ENCODE measurements at places on chromosomes 2 and 18.

GRCh38 chr2:85156153-85156552 lies 23.0 kb downstream of the TCF7L1 start:
- DNase-seq, result peak; percentile 38

DNA sequence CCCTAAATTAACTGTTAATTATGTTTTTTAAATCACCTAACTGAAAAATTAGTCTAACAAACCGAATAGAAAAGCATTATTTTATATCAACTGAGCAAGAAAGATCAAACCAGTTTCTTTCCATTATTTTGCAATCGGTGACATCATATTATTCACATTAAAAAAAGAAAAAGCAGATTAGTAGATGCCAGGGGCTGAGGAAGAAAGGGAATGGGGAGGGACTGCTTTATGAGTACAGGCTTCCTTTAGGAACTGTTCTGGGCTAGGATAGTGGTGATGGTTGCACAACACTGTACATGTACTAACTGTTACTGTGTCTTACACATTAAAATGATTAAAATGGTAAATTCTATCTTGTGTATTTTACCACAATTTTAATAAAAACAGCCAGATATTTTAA lies 59.3 kb downstream of the COBLL1 start:
- no peak for DNase-seq

- no peak for DNase-seq
These were observed 20.1 kb downstream of the DSEL start for GRCh38 chr18:67496469-67496868.

DNA sequence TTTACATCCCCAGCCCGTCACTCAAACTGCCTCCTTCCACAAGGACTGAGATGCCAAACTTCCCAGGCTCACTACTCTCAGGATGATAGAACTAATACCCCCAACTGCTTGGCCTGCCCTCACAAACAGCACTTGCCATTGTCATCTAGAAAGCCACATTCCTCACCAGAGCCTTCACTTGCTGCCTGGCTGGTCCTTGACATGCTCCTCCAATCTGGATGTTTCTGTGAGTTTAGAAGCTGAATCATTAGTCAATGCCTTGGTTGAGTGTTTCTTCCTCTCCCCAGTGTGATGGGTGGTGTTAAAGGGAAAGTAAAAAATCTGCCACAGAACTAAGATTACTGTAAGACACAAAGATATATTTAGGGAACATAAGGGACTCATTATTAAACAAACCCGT lies 52.5 kb downstream of the MARCHF4 start:
- DNase-seq, result no peak

DNA sequence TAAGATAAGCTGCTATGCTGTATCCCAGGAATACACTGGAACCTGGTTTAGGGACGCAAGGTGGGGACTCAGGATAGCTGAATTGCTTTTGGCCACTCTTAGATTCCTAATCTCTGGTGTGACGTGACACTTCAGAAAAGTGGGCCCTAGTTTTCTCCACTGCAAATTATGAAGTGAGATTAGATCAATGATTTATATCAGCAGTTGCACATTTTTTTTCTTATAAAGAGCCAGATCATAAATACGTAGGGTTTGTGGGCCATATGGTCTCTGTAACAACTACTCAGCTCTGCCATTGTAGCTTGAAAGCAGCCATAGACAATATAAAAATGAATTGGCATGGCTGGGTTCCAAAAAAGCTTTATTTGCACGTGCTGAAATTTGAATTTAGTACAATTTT lies 85.4 kb upstream of the CPO start:
- DNase-seq, result no peak

DNA sequence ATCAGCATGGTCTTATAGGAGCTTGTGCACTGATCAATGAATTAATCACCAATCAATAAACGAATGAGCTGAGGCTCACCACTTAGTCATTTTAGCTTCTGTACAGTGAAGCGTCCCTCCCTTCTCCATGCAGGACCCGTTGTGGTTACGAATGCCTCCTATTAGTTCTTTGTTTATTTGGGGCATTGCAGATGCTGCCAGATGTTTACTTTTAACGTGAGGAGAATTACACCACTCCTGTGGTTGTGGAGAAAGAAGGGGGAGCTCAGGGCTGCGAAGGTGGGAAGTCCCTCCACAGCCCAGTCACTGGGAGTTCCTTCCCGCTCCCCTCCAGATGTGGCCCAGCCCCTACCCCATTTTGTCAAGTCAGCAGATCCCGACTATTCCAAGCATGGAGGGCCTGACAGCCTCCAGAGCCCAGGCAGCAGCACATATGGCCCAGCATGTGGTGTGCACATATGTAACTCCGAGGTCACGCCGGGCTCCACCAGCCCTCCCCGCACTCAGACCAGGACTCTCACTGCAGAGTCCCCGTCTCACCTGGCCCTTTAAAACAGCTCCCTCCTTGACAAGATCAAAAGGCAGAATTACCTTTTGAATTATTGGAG lies 20.9 kb downstream of the PKDCC start:
- no peak for DNase-seq

DNA sequence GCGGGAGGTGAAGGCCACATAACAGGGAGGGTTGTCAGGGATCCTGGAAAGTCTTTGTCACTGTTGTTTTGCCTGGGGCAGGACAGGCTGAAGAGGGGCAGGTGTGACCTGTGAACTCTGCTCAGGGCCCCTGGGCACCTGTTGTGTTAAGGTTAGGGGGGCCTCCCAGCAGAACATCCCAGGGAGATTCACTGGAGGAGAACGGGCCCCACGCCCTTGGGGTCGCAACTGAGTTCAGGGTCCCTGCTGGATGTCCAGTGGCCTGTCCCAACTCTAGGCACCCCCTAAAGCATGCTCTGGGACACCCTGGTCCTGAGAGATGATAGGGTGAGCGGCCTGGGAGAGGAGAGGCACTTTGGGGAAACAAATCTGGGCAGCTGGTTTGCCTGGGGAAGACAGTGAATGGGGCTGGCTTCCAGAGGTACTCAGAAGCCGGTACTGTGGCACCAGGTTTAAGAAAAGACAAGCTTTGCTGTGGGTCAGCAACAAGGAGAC lies 22.9 kb downstream of the GPR35 start:
- DNase-seq, result no peak

GRCh38 chr2:170813611-170814532 lies 2.8 kb upstream of the GAD1 start:
- DNase-seq, result no peak

GRCh38 chr2:98605076-98605475 lies 3.2 kb downstream of the COA5 start:
- no peak for DNase-seq

GRCh38 chr18:34772887-34773286 lies 62.8 kb downstream of the DTNA start:
- DNase-seq, result no peak

DNA sequence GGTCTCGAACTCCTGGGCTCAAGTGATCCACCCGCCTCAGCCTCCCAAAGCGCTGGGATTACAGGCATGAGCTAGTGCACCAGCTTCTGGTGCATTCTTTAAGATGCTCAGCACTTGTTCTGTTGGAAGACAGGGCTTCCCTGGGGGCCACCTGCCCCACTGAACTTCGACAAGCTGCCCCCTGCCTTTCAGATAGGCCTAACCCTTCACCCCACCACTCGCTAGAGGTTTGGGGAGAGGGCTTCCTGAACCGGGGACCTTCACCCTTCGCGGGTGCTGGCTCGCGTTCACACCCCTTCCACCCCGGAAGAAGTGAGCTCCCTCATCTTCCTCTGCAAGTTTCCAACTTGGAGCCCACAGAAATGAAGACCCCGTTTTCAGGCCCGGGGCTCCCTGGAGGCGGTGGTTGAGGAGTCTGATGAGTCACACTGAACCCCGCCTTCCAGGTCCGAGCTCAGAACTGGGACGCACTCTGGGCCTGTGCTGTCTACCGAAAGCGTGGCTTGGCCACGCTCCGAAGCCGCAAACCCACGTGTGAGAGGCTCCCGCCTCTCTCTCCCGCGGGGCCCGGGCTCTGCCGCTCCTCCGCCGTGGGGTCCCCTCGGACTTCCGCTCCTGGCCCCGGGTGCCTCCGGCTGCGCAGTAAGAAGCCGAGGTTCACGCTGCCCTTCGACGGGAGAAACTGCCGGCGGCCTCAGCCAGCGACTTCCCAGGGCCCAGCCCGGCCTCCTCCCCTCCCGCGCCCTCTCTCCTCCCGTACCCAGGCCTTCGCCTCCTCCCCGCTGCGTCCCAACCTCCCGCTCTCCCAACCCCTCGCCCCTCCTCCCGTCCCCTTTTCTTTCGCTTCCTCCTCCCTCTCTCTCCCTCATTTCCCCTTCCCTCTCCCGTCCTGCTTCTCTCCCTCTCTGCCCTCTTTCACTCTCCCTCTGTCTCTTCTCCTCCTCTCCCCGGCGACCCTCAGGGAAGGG lies 47.5 kb upstream of the SP3 start:
- no peak for DNase-seq

- no peak for DNase-seq
These were observed 50.0 kb downstream of the HDHD2 start for GRCh38 chr18:47100212-47100831.

DNA sequence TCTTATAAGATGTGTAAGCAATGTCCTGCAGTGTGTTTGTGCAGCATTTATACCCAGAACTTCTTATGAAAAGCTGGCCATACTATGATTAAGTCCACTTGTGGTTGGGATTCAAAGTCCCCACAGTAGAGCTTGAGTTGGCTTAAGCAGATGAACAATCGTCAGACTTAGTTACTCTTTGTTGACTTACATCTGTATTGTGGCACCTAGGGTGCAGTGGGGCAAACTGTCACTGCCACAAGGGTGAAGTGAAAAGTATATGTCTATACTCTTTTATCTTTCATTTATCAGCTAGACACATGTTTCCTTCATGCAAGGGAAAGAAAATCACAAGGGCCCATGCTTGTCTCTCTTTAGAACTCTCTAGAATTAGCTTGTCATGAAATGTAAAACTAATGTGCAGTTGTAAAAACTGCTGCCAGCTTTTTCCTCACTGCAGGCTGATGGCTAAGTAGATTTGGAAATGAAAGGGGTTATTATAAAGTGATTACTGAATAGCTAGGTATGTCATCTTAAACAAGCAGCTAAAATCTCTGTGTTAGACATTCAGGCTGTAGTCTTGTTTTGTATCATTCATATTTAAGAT lies 474.5 kb downstream of the PTPRM start:
- DNase-seq, result no peak

GRCh38 chr2:96977631-96978195 lies 8.7 kb downstream of the FAM178B start:
- DNase-seq, result peak; percentile 15

DNA sequence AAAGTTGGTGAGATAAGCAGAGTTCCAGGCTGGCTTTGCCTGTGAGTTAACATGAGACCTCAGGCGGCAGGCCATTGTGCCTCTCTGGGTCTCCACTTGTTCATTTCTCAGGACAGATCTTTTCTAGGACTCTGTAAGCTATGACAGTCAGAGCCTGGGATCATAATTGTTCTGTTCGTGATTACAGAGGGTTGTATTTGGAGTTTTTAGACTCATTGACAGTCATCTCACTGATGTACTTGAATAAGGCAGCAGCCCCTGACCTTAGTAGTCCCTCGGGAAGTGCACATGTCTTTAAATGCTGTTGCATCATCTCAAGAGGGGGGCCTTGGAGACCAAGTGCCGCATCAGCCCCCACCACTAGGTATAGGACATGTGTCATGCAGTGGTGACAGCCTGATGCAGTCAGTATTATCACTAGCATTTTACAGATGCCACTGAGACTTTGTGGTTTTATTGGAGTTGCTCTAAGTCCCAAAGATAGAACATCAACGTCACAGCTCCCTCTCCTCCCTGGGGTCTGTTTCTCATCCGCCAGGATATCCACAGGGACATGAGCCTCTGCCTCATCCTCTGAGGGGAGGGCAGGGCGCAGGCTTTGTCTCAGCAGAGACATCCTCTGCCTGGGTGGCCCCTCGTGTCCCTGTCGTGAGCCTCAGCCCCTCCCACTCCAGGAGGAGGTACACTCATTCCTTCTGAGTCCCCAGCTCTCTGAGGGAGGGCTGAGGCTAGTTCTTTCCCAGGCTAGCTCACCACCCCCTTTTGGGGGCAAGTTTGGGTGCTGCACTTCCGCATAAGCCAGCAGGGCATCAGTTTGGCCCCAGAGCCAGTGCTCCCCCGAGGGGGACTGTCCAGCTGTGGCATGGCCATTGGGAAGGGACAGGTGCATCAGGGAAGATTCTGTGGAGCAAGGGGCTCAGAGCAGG lies 14.1 kb downstream of the GLI2 start:
- DNase-seq, result no peak

GRCh38 chr2:26685989-26686839 lies 6.3 kb upstream of the KCNK3 start:
- DNase-seq, result no peak

DNA sequence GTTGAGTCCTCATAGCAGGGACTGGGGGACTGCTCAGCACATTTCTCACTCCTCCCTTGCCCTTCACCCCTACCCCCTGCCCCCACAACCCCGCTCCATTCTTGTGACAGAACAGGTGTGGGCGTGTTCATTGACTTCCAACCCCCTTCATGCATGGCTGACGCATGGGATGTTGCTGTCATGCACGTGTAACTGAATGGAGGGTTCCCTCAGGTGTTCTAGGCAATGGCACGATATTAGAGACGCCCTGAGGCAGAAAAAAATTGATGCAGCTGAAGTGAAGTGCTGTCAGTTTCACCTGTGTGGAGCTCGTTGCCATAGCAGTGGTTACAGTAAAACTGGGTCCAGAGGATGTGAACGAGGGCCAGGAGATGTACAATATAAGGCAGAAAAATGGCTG lies 6.5 kb upstream of the THOC1 start:
- DNase-seq, result no peak

Measured in non-pigmented ciliary epithelial cell (primary cell).